ENCODE measurements at places on chromosomes 2 and 18.
A peak's percentile ranks its signal among the peaks of the same experiment; 100 is the strongest.

DNA sequence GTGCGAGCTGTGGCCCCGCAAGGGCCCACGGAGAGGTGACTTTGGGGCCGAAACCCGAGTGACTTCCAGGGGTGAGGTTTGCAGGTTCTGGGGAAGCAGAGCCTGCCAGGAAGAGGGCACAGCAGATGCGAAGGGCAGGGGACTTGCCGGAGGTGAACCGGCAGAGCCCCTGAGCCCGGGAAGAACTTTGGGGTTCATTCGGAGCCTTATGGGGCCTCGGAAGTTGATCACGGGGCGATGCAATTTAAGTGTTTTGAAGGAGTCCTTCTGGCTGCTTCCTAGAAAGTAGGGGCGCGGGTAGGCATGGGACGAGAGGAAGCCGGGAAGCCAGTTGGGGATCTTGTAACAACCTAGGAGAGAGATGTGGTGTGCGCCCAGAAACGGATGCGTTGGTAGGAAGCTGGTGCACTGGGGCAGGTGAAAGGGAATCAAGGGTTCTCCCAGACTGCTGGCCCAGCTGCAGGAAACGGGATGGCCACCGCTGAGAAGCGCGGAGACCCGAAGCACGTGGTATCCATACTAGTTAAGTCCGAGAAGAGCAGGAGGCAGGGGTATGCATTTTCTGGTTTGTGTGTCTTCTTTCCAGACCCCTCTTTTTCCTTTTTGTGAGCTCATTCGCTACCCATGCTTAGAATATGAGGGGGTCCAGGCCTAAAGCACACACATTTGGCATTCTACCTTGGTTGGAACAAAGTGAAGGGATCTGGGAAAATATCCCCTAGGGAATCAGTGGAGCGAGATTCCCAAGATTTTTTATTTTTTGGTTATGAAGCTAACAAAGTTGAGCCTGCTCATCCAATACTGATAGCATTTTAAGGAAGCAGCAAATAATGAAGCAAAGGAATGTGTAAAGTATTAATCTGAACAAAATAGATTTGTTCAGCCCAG is 758 bp downstream of the SCLY start:
- no peak for DNase-seq

DNA sequence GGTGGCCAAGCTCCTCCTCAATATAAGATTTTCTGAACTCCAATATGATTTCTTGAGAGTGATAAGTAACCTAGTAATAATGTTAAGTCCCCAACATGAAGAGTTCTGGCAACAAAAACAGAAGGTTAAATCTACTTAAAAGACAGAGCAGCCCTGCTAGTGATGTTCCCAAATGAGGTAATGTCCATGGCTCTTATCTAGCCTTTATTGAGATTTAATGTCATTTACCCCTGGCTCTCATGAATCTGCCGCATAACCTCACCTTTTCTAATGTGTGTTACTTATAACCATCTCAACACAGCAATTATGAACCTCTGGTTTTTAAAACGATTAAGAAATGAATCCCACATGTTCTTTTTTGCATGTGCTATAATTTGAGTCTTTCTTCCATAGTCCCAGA is 167.5 kb upstream of the ZFP36L2 start:
- no peak for DNase-seq

DNA sequence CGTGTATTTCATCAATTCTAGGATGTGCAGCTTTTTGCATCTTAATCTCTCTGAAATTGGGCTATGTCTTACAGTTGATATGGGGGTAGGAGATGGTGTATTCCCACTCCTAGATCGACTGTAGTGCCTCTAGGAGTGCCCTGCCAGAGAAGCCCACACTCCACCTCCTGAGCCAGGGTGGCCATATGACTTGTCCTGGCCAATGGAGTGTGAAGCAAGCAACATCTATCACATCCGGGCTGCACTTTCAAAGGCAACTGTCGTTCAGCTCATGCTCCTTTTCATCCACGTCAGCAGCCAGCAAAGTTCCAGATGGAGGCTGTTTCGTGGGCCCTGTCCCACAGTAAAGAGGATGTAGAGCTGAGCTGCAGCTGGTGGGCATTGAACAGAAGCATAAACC is 149.4 kb upstream of the SLC1A4 start:
- DNase-seq: no peak

DNA sequence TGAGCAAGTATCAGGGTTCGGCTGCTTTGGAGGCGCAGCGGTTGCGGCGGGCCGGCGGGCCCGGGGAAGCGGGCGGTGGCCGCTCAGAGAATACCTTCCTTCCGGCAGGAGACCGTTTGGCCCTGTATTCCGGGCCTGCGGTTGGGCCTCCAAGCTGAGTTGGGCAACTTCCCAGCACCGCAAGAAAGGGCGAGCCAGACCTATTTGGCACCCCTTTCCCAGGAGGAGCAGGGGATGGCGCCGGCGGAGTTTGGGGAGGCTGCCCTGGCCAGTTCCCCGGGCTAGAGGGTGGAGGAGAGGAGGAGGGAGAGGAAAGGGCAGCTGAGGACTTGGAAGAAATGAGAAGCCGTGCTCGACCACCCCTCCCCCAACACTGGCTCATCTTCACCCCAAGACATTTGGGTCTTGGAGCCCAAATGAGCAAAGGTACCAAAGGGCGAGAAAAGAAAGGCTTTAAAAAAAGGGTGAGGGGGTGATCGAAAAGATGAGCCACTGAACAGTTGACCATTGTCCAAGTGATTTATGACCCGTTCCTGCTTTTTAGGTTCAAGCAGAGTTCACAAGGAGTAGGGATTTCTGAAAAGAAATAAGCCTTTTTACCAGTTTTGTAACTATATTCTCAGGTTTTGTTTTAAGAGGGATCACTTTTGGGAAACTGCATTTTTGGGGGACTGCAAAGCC is 8.4 kb downstream of the HOXD3 start:
- no peak for DNase-seq

GRCh38 chr2:54566896-54567295 is 110.8 kb downstream of the SPTBN1 start:
- no peak for DNase-seq

GRCh38 chr2:130797493-130798435 is 39.0 kb upstream of the ARHGEF4 start:
- DNase-seq: peak; percentile 68

DNA sequence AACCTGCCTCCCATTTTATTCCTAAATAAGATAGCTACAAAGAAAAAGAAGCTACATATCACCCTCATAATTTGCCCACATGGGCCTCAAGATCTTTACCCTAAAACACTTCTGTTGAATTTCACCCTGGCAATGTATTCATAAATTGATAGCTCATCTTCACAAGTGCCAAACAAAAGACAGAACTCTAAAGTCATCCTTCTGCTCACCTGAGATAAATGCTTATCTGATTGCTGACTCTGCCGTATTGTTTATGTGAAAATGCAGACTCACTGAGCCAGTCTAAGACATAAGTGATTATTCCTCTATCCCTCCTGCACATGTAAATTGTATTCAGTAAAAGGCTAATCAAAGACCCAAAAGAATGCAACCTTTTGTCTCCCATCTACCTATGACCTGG is 2.0 kb downstream of the RDH14 start:
- no peak for DNase-seq

DNA sequence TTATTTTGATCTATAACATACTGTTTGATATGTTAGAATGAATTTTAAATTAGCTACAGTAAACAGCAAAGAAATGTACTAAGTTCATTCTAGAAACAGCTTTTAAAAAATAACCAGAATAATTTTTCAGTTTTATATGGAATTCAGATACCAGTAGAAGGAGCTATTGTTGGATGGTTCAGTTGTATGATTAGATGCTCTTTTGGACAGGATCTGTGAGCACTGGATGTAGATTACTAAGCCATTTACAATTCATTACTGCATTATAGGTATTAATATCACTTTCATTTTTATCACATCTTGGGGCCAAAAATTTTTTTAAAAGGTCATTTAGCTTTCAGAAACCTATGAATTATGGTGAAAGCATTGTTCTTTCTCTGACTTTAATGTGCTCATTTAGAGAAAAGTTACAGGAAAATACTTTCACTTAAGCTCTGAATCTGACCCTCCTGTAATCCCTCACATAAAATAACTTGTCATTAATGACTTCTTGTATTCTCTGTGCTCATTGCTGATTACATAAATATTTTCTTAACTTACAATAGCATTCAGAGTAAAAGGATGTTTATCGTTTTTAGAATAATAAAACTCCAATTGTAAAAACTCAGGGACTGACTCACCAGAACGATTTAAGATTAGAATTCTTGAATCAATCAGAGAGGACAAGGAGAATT is 750.2 kb downstream of the SLC4A3 start:
- DNase-seq: no peak

- no peak for DNase-seq
These were observed 578 bp downstream of the IWS1 start for GRCh38 chr2:127525691-127526131.

- no peak for DNase-seq
These were observed 37.7 kb downstream of the LHCGR start for GRCh38 chr2:48717846-48718245.

- no peak for DNase-seq
These were observed 64.1 kb upstream of the EHBP1 start for GRCh38 chr2:62641410-62641843.

DNA sequence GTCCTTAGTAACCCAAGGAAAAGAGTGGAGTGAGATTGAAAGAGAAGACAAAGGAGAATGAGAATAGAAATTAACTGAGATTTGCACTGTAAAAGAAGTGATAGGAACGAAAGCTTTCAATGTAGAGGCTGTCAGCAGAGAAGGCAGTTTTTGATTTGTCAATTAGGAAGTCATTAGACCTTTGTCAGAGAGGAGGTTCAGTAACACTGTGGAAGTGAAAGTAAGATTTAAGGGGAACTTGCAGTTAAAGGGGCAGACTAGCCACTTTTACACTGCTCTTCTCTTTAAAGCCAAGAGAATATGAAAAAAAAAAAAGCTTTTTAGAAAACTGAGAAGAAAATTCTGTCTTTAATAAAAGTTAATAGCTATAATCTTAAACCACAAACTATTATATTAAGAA is 11.5 kb upstream of the KYNU start:
- no peak for DNase-seq

DNA sequence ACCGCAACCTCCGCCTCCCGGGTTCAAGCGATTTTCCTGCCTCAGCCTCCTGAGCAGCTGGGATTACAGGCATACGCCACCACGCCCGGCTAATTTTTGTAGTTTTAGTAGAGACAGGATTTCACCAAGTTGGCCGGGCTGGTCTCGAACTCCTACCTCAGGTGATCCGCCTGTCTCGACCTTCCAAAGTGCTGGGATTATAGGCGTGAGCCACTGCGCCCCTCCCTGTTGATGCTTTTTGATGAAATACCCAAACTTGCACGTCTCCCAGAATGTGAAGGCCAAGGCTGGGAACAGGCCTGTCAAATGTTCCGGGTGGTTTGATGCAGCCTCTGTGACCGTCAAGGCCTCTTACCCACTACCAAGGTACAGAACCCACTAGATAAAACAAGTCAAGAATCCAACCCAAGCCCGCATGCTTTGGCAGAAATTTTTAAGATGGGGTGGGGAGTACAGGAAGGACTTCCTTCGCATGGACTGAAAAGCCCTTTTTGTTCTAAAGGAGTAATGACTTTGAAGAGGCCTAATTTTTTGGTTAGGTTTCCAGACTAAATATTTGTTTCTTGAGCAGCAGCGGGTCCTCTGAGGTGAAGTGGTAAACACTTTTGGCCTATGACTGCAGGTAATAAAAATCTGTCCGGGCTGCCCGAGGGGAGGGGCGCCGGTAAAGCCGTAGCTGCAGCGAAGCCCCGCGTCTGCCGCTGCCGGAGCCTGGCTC is 3.7 kb upstream of the EVX2 start:
- DNase-seq: no peak

DNA sequence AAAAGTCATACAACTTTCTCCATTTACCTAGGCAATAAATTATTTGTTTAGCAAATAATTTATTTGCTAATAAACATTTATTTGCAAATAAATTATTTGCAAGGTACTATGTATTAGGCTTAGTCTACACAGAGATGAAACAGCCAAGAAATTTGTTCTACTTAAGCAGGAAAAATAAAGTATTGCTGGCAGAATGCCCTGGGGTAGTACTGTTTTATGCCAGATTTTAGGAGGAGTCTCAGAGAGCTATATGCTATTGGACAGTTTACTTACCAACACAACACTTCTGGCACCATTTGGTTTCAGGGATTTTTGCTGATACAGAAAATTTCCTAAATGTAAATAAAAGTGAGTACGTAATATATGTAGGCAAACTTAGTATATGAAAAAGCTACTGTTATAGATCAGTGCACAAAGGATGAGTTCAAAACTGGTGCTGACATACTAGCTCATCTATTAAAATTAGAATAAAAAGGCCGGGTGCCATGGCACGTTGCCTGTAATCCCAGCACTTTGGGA is 23.2 kb upstream of the CDKL4 start:
- no peak for DNase-seq

GRCh38 chr2:166892397-166892796 is 4.1 kb downstream of the XIRP2 start:
- DNase-seq: no peak

Data from omental fat pad (tissue), 4 donors.